Stimulated activated CD8-positive, alpha-beta memory T cell treated with anti-CD3 and anti-CD28 coated beads, Interleukin-15, amount 100 ng/mL, for 48 hours (primary cell): ENCODE measurements at places on chromosomes 6 and 20.
A peak's percentile ranks its signal among the peaks of the same experiment; 100 is the strongest.

GRCh38 chr6:30287139-30287538 is 39.6 kb upstream of the TRIM39 start:
- no peak for DNase-seq

DNA sequence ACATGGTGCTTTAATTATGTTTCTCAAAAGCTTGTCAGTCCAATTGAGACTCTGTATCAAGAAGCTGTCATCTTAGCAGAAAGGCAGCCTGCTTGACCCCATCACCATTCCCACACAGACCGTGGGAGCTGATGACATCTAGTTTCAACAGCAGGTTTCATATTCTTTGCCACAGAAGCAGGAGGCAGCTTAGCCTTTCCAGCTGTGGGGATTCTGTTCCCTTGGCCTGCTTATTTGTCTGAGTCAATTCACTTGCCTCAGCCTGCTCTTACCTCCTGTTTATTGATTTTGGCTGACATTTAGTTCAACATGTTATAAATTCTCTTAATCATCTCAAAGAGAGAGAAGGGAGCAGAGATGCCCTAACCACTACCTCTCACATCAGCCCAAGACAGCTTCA is 527.7 kb downstream of the ADGRB3 start:
- DNase-seq = no peak

DNA sequence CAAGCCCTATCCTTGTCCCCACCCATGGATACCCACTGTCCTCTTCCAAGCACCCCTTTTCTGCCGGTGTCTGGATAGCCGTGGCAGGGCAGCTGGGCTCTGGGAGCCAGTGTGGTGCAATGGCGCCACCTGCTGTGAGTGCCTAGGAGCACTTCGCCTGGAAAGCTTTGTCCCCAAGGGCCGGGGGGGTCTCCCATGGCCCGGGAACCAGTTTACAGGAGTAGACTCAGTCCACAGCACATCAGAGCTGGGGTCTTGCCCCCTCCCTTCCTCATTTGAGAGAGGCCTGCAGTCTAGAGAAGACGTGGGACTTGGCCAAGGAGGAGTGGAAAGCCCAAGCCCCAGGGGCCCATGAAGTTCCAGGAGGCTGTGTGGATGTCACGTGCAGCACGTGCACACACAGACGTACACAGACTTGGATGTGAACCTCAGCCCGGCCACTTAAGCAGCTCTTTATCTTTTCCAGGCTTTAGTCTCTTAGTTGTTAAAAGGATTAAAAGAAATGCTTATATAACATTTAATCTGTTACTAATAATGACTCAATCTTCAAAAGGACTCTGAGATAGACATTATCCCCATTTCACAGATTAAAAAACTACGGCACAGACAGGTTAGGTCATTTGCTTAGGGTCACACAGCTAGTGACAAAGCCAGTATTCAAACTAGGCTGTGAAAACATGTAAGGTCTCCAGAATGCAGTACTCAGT is 40.9 kb upstream of the CDH22 start:
- no peak for DNase-seq

DNA sequence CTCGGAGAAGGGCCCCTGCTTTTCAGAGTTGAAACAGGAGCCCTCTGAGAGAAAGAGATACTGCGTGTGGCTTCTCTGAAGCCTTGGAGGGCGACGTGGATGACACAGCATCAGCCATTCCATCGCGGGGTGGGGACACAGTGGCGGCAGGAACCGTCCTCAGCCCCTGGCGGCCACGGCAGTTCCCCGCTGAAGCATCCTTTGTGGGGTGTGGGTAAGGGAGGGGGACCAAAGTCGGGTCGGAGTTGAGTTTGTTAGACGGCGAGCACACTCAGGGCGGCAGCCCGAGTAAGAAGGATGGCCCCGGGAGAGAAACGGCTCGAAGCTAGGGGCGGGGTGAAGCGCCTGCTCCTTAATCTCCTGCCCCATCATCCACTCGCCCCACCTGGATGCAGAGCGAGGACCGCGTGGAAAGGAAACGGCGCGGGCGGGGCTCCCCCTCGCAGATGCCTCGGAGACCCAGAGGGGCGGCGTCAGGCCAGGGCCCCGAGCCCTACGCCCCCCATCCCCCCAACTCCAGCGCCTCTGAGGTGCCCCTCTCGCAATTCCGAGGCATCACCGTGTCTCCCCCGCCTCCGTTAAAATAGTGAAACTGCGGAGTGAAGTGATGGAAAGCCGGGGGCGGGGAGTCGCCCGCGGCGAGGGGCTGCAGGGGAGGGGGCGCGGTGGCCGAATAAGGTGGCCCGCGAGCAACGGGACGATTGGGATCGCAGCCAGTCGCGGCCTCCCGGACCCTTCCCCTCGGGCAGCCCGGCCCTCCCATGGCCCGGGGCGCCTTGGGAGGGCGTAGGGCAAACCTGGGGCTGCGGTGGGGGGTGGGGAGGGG is 796 bp upstream of the RREB1 start:
- DNase-seq = peak; percentile 53

DNA sequence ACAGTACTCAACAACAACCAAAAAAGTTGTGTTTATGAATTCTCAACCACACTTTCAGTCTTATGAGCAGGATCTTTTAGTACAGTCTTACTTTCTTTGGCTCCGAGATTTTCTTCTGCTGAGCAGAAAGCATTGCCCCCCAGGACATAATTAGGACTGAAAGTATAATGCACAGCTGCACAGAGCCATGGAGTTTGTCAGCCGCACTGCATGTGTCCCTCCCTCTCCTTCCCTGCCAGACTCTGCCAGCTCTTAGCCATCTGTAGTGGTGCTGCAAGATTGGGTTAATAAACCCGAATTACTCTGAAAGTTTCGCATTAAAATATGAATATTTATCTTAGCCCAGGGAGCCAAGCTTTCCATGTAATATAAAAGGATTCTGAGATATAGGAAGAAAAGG is 179.6 kb upstream of the PTCHD4 start:
- DNase-seq = no peak

GRCh38 chr6:154951345-154952200 is 43.5 kb upstream of the TIAM2 start:
- DNase-seq = no peak

GRCh38 chr6:131054392-131055250 is 8.4 kb downstream of the EPB41L2 start:
- no peak for DNase-seq

GRCh38 chr6:168054765-168055560 is 24.0 kb downstream of the FRMD1 start:
- no peak for DNase-seq

- no peak for DNase-seq
Observed at GRCh38 chr6:158560836-158561320, 987 bp downstream of the TMEM181 start.

GRCh38 chr6:53281518-53282215 is 67.1 kb downstream of the ELOVL5 start:
- DNase-seq = no peak

GRCh38 chr6:39143238-39143930 is 28.4 kb upstream of the SAYSD1 start:
- no peak for DNase-seq

DNA sequence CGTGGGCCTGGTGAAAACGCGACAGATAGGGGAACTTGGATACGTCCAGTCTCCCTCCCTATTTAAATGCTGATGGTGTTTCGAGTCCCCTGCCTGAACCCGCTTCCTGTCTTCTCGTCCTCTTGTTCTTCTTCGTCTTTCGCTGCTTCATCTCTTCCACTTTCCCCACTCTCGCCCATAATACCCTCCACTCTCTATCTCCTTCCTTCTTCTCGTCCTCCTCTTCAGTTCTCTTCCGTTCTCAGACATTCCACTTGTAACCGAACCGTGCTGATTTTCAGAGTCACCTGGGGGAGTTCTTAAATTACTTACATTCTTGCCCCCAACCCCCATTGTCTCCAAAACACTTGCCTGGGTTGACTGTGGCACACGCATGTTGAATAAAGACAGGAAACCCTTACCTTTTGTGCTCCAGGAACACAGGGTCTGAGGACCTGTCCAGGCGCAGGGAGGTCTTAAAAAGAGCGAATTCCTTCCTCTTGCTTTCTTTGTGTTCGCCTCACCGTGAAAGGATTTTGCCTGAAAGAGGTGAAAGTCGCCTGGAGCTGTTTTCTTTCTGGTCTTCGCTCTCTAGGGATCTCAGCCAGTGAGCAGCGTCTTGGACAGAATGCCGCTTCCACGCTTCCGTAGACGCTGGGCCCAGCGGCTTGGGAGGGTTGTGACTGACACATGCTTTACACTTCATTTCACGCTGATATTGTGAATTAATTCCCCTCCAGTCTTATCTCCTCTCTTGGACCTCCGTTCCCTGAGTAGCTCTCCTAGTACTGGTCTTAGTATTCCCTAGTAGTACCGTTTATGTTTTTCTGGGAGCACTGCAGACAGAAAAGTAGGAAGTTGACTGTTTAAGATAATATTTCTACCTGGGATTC is 184.0 kb downstream of the GPX5 start:
- DNase-seq = no peak

DNA sequence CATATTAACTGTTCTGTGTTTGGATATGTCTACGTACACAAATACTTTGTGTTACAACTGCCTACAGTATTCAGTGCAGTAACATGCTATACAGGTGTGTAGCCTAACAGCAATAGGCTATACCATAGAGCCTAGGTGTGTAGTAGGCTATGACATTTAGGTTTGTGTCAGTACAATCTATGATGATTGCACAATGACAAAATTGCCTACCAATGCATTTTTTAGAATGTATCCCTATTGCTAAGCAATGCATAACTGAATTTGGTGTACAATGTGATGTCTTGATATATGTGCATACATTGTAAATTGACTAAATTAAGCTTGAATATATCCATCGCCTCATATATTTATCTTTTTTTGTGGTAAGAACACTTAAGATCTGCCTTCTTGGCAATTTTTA is 48.9 kb downstream of the C6orf118 start:
- no peak for DNase-seq

GRCh38 chr20:24766826-24767622 is 182.0 kb upstream of the CST7 start:
- no peak for DNase-seq

DNA sequence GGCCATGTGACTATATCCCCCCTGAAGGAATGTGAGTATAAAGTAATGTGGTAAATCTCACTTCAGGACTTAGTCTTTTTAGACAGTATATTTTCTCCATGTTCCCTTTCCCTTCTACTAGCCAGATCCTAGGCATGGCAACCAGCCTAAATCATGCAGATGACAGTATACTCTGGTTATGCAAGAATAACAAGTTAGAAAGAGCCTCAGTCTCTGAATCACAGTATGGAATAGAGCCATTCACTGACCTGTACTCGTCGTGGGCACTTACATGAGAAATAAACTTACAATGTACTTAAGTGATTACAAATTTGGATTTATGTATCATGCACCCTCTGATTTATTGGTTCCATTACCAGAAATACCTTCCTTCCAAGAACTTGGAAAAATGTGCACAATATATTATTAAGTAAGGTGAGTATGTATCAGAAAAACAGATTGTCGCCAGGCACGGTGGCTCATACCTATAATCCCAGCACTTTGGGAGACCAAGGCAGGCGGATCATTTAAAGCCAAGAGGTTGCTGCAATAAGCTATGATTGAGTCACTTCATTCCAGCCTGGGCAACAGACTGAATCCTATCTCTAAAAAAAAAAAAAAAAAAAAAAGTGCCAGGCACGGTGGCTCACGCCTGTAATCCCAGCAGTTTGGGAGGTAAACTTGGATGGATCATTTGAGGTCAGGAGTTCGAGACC is 25.1 kb upstream of the FAM8A1 start:
- DNase-seq = no peak

GRCh38 chr20:35398660-35399144 is 13.1 kb downstream of the UQCC1 start:
- DNase-seq = no peak

DNA sequence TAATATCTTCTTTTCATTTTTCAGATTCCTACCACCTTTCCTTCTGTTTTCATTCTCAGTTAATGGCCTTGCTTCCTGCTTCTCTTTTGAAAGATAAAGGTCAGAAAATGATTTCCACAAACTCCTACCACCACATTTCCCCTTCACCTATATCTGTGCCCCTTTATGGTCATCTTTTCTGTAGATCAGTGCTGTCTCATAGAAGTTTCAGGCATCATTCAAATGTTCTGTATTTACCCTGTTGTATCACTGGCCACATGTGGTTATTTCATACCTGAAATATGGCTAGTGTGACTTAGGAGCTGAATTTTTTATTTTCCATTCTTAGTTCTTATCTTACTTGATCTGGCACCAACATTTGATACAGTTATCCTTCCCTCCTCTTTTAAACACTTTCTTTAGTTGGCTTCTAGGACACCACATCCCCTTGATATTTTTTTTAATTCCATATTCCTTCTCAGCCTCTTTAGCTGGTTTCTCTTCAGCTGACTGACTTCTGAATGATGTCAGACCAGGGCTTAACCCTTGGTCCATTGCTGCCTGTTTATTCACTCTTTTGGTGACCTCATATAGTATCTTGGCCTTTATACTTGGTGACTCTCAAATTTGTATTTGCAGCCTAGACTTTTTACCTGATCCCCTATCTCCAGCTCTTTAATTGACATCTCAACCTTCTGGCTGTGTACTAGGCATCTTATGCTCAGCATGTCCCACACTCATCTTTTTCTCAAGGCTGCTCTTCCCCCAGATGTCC is 81.0 kb downstream of the ATRN start:
- DNase-seq = no peak

GRCh38 chr6:31479151-31479932 is 18.6 kb upstream of the MICB start:
- DNase-seq = no peak

DNA sequence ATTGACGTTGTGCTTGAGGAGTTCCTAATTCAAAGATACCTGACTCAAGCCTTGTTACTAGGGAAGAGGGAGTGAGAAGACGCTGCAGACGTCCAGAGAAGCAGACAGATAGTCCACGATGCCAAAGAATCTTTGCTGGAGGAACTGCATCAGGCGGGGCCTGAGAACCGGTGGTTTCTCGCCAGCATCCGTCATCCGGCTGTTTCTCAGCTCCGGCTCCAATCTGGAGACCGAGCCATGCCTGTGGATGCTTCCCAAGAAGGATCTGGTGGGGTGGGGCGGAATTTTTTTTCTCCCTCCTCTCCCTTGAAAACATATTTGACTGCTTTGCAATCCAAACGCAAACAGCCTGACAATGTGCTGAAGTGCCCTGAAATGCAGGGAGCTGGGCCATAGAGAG is 125.8 kb upstream of the SRSF6 start:
- DNase-seq = no peak

DNA sequence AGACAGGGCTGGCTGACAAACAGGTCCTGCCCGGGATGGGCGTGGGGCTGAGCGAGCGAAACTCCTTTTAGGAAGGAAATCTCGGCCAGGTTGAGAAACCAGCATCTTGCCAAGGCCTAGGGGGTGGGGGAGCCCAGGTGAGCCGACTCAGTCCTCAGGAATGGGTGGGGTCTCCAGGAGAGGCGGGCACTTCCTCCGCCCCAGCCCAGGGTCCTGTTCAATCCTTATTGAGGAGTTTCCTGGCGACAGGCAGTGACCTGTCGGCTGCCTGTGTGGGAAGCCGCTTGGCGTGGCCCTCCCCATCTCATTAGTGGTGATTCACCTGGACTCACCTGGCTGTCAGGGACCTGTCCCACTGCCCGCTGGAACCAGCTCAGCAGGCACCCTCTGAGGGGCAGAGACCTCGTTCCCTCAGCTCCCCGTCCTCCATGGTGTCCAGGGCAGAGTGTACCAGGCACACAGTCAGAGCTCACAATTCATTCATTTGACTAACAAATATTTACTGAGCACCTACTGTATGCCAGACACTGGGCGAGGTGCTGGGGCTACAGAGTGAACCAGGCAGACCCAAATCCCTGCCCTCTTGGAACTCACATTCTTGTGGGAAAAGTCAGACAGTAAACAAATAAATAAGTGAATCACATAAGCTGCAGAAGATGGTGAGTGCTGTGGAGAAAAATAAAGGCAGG is 51.1 kb downstream of the FGD2 start:
- DNase-seq = no peak

GRCh38 chr6:17494919-17495318 is 101.5 kb downstream of the CAP2 start:
- DNase-seq = no peak
